ENCODE measurements at places on chromosomes 13 and 19.

- DNase-seq = no peak
These were observed 405.2 kb upstream of the PRR20A start for GRCh38 chr13:56735537-56735942.

DNA sequence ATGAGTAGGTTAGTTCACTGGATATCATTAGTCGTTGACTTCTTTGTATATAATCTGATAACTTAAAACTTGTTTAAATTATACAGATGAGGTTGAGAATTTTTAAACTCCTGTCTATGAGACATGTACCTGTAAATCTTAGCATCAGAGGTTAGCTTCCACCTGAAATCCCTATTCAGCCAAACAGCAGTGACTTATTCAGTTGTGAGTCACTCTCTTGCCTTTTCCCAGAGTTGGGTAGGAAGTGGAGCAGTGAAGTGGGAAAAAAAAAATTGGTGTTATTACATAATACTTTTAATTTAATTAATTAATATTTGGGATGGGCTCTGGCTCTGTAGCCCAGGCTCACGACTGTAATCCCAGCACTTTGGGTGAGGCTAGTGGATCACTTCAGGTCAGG, 32.9 kb downstream of the ZNF701 start:
- DNase-seq = no peak

DNA sequence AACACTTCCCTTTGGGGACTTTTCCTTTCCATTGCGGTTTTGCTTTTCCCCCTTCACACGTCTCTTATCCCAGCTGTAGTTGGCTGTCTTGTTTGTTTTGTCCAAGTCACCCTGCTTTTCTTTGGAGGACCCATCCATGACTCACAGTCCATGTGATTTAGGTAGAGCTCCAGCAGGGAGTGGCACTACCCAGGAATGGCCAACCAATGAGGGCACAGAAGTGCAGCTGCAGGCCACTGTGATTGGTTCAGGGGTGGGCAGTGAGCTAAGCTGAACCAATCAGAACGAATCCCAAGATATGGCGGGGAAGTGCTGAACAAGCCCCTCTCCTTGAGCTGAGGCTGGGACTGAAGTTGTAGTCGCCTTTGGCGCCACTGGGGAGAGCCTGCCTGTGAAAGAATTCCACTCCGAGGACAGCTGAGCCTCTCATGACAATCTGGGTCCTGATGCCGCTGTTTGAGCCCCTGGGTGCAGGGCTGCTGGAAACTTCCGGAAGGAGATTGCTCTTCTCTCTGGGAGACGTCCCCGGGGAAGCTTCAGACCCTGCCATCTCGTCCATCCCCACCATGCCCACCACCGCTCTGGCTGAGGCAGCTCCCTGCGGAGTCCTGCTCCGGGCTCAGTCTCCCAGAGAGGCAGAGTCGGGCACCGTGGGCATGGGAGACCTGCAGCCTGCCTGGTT, 62.9 kb upstream of the URI1 start:
- no peak for DNase-seq

DNA sequence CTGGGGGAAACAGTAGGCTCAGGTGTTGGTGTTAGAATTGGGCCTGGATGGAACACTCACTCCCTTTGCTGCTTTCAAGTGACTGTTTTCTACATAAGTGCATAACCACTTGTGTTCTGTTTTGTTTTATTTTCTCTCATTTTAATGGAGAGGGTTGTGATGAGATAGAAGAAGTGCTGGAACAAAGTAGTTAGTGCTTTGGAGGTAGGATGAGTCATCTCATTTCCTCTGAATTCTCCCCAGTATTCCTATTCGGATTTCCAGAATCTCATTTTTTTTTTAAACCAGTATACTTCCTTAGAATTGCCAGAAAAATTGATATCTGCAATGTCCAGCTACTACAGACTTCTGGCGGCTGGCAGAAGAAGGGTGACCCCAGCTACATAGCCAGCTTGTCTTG, 575.9 kb downstream of the MYO16 start:
- DNase-seq = no peak

DNA sequence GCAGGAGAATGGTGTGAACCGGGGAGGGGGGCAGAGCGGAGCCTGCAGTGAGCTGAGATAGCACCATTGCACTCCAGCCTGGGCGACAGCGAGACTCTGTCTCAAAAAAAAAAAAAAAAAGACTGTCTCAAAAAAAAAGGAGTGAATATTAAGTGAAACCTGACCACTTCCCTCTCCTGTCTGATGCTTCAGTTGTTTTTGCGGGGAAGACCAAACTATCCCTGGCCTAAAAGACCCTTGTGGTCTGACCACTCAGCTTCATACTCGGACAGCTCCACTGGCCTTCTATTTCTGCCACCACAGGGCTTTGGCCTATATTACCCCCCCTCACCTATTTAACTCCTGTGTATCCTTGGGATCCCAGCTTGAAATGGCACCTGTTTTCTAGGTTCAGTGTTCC, 2.3 kb downstream of the CLASRP start:
- no peak for DNase-seq

DNA sequence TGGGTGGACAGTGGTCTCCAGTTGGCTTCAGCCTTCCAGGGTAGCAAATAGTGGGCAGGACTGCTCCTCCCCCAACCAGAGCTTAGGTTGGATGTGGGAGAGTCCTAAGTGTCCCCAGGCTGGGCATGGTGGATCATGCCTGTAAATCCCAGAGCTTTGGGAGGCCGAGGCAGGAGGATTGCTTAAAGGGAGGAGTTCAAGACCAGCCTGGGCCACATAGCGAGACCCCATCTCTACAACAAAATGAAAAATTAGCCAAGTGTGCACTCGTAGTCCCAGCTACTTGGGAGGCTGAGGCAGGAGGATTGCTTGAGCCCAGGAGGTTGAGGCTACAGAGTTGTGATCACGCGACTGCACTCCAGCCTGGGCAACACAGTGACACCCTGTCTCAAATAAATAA, 7.4 kb downstream of the RRAS start:
- no peak for DNase-seq

GRCh38 chr19:55624109-55625003, at the start of gene ZNF784:
Gene ZNF784 (minus strand): TSS chr19:55624566. CDS start chr19:55624561, 5 bp downstream.
- peak; percentile 92 for DNase-seq

DNA sequence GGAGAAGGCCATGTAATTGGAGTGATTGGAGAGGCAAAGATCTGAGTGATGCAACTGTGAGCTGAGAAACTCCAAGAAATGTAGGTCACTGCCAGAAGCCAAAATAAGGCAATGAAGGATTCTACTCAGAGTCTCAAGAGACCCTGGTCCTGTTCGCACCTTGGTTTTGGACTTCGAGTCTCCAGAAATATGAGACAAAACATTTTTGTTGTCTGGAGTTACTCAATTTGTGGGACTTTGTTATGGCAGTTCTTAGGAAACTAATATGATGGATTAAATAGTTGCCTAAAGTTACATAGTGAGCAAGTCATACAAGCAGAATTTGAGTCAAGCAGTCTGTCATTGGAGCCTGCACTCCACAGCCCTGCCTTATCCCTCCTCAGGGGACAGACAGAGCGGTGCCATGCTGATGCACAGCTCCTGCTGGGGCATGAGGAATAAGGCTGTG, 104.2 kb downstream of the ITGBL1 start:
- DNase-seq = no peak

GRCh38 chr13:57418067-57418677, 213.4 kb upstream of the PCDH17 start:
- no peak for DNase-seq

- DNase-seq = no peak
These were observed 897.2 kb downstream of the DIAPH3 start for GRCh38 chr13:59266478-59267063.

GRCh38 chr13:19103140-19103539, 78.5 kb downstream of the TUBA3C start:
- no peak for DNase-seq

DNA sequence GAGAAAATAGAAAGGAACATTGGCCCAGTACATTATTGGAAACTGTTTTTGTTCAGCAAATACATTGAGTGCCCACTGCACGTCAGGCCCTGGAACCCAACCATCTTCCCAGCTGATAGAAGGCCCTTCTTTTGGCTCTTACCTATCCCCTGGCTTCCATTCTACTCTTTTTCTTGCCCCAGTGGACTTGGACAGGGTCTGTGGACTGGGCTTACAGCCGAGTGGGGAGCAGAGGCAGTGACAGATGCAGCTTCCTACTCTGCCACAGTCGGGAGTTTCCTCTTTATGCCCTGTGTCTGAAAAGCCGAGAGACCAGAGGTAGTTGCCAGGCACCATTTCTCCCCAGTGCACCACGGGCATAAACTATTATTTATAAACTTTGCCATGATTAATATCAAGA, 70.4 kb downstream of the ARHGAP35 start:
- no peak for DNase-seq

DNA sequence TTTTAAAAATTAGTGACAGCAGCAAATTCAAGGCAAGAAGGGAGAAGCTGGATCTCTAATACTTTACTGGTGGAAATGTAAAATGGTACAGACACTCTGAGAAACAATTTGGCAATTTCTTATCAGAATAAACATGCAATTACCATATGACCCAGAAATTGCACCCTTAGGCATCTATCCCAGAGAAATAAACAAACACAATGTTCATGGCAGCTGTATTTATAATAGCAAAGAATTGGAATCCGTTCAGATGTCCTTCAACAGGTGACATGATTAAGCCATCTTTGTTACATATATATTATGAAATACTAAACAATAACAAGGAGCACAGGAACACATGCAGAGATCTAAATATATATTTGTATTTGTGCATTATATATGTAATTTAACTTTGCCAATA, 756.5 kb downstream of the SLITRK1 start:
- no peak for DNase-seq

DNA sequence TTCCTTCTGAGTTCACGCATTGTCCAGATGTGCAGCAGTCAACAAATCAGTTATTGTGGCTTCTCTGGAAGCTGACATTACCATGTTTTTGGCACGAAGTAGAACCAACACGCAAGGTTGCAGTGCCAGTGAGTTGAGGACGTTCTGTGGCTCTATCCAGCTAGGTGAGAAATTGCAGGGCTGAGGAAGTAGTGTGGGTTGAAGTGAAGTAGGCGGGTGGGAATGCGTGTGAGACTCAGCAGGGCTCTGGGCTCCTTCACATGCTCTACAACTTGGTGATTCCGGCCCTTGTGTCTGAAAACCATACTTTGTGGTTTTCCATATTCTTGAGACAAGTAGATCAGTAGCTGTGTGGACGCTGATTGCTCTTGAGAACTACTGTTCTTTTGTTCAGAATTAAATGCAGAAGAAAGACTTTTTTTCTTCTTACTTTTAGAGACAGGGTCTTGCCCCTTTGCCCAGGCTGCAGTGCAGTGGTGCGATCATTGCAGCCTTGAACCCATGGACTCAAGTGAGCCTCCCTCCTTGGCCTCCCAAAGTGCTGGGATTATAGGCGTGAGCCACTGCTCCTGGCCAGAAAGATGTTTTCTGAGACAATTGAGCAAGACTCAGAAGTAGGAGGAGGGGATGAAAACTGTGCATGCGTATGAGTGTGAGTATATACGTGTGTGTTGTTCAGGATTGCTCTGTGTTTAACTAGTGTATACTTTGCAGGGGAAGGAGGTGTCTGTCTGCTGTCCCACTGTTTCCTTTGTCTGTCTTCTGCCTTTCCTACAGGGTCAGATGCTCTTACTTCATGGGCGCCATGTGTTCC, 46.2 kb downstream of the GATAD2A start:
- DNase-seq = no peak

GRCh38 chr19:8332976-8333766, 9.9 kb downstream of the KANK3 start:
- DNase-seq = no peak

DNA sequence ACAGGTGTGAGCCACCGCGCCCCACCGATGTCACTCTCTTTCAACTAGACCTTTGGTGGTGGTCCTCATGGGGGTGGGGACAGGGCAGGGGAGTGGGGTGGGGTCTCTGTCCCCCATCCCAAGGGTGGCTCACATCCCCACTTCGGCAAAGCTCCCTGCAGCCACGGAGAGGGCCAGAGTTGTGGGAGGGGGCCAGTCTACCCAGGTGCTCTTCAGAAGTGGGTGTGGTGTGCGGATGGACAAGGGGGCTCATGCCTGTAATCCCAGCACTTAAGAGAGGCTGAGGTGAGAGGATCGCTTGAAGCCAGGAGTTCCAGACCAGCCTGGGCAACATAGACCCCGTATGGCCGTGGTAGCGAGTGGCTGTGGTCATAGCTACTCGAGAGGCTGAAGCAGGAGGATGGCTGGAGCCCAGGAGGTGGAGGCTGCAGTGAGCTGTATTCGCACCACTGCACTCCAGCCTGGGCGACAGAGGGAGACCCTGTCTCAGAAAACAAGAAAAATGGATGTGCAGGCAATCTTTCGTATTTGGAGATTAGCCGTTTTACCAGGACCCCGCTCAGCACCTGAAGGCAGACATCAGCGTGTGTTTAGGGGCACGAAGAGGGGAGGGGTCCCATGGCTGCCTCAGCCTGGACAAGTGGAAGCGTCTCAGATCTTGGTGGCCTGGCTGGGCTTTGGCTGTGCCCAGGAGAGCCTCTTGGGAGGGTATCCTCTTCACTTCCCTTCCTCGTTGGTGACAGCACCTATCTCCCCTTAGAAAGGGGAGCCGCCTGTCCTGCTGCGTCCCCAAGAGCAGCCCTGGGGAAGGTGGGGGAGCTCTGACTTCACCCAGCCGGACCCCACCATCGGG, 846 bp downstream of the TGFBR3L start:
- no peak for DNase-seq

DNA sequence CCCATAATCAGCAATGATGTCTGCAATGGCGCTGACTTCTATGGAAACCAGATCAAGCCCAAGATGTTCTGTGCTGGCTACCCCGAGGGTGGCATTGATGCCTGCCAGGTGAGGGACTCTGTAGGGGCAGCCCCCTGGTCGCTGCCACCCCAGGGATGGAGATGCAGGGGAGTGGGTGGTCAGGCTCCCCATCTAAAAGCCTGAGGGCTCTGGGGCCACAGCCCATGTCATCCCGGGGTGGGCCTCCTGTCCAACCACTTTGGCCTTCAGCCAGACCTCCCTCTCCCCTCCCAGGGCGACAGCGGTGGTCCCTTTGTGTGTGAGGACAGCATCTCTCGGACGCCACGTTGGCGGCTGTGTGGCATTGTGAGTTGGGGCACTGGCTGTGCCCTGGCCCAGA, 24.1 kb downstream of the HPN start:
- no peak for DNase-seq

DNA sequence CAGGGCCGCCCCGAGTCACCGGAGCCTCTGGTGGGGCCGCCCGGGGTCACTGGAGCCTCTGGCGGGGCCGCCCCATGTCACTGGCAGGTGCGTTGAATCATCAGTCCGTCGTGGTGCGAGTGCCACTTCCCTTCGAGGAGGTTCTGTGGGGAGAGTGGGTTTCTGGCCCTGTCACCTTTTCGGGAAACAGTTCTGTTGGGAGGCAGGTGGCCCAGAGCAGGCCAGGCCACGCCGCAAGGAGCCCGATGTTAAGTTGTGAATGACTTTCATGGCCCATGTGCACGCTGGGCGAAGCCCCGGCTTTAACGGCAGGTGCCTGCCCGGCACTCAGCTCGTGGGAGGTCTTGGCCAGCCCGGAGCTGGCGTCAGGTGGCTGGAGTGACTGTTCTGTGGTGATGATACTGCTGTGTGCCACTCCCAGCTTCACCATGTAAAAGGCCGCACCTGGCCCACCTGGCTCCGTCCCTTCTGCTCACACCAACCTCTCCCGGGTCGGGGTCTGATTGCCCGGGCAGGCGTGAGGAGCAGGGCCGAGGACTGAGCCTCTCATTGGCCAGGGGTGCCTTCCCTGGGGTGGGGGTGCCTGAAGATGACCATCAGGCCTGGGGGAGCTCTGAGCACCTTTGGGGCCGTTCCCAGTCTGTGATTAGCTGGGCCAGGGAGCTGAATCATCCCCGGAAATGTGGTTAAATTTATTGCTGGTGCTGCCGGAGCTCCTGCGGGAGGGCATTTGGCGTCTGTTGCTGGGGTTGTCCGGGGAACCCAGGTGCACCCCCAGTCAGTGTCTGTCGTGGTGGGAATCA, 29.2 kb downstream of the CSNK1G2 start:
- DNase-seq = no peak
